Suppressor macrophage treated with lipopolysaccharide for 4 hours (primary cell): ENCODE measurements at places on chromosomes 2 and 18.
A peak's percentile ranks its signal among the peaks of the same experiment; 100 is the strongest.

- no peak for DNase-seq
These were observed 111.0 kb downstream of the TMEM247 start for GRCh38 chr2:46590319-46590718.

- DNase-seq, result no peak
These were observed 53.9 kb upstream of the SETBP1 start for GRCh38 chr18:44626807-44627206.

DNA sequence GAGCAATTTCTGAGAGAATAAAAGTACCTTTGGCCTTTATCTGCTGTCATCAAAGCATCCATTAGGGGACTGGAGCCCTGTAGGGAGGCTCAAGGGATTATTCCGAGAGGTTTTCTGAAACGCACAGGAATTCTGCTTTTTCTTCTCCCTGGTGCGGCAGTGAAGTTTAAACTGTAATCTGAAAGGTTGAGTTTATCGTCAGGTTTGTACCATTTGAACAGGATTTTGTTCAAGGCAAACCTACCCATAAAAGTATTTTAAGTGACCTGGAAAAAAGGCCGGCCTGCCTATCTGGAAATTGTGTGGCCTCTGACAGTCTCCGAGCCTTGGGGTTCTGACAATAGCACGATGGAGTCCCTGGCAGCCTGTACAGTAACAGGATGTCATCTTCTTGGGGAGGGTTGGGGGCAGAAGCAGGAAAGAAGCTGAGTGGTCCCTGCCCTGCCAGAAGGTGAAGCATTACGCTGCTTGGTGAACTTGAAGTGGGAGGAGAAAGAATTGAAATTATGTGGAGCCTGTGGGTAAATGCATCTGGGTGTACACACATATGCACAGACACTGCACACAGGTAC, 272.0 kb downstream of the CYRIA start:
- DNase-seq, result no peak

- DNase-seq, result peak; percentile 45
These were observed 32.6 kb upstream of the INSIG2 start for GRCh38 chr2:118055512-118056164.

DNA sequence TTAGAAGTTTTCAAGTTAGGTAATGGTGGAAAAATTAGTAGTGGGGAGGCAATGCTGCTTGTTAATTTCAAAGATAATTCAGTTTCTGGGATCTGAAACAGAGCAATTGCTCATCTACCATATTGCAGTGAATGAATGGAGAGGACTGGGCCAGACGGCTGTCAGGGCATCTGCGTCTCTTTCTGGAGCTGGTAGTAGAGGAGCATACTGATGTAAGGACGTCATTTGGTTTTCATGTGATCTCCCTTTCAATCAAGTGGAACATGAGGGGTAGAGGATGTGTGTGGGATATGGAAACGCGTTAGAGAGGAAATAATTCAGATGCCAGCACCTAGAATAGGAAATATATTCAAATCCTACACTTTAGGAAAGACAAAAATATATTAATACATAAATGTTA, 490.3 kb downstream of the ADCYAP1 start:
- DNase-seq, result no peak

GRCh38 chr2:117835990-117836760, 21.7 kb downstream of the DDX18 start:
- peak; percentile 68 for DNase-seq

- DNase-seq, result no peak
These were observed 15.1 kb downstream of the ZCCHC2 start for GRCh38 chr18:62537946-62538345.
